Retina (tissue), 1 donor: ENCODE measurements at places on chromosomes 3 and 15.

- no peak for DNase-seq
Measured at GRCh38 chr3:27669591-27669990, 52.5 kb downstream of the EOMES start.

- no peak for DNase-seq
Measured at GRCh38 chr3:152331018-152331541, 62.4 kb downstream of the MBNL1 start.

GRCh38 chr15:43872416-43873020, 45.7 kb downstream of the WDR76 start:
- peak; percentile 32 for DNase-seq

- DNase-seq = no peak
Measured at GRCh38 chr15:81929557-81929956, 116.3 kb downstream of the MEX3B start.

DNA sequence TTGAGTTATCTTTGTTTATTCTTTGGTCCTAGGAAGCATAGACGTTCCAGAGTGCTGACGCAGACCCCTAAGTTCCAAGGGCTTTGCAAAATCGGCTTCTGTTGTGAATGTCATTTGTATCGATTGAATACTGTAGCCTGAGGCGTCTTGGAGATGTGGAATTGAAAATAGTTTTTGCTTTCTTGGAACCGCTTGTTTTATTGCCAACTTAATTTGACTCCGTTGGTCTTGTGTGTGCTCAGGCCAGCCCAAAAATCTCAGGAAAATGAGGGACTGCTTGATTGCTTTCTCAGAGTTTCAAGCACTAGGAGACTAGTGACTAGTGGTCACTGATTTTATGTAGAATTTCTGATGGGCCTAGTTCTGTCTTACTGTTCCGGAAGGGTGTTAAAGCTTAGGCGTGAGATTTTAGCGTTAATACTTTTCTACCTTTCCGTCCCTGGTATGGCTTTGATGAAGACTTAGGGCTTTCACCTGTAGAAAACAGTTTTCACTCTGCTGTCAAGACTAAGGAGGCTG, 263 bp upstream of the UTS2B start:
- no peak for DNase-seq

DNA sequence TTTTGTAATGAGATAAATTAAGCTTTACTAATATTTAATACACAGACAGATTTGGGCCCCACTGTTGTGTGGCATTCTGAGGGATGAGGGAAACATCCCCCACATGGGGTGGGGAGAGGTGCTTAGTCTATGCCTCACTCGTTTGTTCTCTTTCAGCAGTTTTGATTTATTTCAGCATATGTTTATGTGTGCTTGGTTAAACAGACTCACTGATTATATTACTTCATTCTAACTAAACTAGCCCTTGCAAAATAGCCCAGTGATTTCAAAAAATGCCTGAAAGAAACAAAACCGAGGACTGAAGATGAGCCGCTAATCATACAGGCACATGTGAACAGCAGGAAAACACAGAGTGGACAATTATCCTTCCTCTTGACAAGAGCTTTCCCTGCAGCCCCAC, 27.2 kb downstream of the TNFAIP8L3 start:
- peak; percentile 47 for DNase-seq

DNA sequence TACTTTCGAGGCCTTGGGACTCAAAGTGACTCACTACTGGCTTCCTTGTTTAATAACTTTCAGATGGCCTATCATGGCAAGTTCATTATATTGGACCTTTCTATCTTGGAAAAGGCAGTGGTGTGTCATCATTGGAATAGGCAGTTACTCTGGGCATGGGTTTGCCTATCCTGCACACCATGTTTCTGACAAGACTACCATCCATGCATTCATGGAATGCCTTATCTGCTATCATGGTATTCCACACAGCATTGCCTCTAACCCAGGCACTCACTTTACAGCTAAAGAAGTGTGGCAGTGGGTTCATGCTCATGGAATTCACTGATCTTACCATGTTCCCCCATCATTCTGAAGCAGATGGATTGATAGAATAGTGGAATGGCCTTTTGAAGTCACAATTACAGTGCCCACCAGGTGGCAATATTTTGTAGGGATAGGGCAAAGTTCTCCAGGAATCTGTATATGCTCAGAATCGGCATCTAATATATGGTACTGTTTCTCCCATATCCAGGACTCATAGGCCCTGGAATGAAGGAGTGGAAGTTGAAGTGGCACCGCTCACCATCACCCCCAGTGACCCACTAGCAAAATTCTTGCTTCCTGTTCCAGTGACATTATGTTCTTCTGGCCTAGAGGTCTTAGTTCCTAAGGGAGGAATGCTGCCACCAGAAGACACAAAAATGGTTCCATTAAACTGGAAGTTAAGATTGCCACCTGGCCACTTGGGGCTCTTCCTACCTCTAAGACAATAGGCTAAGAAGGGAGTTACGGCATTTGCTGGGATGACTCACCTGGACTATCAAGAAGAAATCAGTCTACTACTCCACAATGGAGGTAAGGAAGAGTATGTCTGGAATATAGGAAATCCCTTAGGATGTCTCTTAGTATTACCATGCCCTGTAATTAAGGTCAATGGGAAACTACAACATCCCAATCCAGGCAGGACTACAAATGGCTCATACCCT, 1161.4 kb downstream of the SI start:
- no peak for DNase-seq

GRCh38 chr3:162142511-162142910, 645.9 kb downstream of the OTOL1 start:
- DNase-seq = no peak

DNA sequence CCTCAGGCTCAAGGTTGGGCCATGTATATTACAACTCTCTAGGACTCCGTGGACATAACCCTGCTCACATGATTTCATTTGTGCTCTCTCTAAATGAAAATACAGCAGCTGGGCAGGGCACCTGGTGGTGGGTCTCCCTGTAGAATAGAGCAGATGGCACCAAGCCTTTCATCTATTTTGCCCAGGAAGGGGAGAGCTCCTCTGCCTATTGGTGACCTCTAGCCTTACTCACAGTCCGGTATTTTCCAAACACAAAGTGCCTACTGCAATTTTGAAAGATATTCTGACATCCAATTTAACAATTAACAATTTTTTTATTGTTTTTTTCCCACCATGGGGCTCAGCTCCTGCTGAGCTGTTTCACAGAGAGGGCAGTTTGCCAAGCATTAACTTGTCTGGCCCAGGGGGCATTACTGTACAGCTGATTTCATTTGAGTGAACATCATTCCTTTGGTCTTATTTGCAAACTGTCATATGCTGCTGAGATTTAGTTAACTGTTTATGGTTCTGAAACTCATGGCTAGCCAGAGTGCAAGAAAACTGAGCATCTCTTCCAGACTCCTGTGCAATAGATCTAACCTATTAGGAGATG, 474.0 kb downstream of the EPHB1 start:
- DNase-seq = peak; percentile 69

DNA sequence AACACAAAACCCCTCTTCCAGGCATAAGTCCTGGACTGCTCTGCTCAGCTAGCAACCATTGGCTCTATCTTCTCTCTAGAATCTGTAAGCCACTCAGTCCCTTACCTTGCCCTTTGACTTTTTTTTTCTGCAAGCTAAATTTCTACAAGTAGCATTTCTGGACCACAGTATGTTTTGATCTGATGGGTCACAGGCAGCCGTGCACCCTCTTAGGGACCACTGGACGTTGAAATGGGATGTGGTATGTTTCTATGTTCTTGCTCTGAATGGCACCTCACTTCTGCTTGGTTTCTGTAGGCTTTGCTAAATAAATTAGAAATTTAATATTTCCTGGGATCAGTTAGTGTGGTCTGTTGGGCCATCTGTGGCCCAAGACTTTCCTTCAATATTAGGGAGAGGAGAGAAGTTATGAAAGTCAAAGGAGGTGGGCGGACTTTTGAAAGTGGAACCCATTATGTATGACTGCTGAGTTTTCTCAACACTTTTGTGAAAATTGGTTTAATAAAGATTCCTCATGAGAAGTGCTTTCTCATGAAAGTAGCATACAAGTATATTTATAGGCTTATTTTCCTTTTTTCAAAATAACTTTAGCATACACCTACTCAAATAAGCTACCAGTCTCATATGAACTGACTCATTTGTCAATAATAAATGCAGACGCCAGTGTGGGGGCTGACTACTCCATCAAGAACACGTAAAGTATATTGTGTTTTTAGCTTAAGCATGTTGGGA, 18.4 kb upstream of the TIPARP start:
- DNase-seq = no peak

DNA sequence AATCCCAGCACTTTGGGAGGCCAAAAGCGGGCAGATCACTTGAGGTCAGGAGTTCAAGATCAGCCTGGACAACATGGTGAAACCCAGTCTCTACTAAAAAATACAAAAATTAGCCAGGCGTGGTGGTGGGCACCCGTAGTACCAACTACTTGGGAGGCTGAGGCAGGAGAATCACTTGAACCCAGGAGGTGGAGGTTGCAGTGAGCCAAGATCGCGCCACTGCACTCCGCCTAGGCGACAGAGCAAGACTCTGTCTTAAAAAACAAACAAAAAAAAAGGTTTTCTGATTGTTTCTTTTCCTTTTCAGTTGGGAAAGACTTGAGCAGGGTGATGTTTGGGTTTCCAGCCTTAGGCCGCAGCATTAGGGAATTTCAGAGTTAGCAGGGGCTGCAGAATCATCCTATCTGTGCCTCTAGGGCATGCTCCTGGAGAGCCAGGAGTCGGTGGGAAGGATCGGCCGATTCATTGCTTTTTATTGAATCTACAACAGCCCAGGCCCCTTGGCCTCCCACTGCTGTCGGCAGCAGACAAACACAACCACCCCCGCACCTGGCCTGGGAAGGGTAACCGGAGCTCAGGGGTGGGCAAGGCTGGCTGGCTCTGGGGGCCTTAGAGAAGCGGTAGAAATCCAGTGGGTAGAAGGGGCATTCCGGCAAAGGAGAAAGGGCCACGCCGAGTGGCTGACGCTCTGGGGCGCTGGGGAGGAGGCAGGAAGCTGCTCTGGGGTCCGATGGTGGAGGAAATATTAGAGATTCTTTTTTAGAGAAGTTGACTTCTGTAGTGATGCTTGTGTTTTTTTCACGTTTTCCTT, 6.3 kb downstream of the CHAC1 start:
- no peak for DNase-seq

GRCh38 chr15:43886558-43886957, 59.8 kb downstream of the WDR76 start:
- DNase-seq = no peak

- no peak for DNase-seq
Measured at GRCh38 chr3:156373654-156374053, 181.3 kb downstream of the SSR3 start.

DNA sequence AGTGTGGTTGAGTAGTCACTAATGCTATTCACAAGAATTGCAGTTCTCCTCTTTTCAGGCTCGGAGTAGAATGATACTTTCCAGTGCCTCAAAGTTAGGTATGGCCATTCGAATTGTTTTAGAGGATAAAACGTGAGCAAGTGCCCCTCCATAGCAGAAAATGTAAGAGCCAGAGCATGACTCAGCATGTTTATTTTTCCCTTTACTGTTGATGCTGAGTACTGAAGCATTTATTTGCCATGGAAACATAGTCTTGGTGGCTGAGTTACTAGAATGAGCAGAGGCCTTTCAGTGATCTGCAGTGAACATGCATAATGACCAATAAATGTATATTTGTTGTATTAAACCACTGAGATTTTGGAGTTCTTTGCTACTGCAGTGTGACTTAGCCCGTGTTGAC, 540.6 kb downstream of the NLGN1 start:
- no peak for DNase-seq

DNA sequence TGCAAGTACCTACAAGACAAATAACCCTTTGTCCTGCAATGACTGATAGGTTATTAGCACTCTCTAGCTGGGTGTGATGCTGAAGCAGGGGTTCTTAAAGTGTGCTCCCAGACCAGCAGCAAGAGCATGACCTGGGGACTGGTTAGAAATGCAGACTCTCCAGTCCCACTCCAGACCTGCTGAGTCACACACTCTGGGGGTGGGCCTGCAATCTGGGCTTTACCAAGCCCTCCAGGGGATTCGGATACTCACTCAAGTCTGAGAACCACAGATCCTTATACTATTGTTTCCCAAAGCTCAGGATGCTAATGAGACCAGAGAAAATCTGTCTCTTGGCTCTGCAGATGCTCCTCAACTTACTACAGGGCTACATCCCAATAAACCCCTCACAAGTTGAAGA, 142.1 kb upstream of the RAD18 start:
- no peak for DNase-seq
